Osteoblast (primary cell): ENCODE measurements at places on chromosomes 12 and 14. TPM values are rescaled to one million over a fixed set of nuclear protein-coding genes. Genes with fewer than 3 reads are reported as not detected.

KCNJ8 gene
- 5.1 and 9.1 TPM in 2 replicates for total RNA-seq

CLEC4C gene
- not detected in 2 replicates for total RNA-seq

KIF5A gene
- 0.29 and 0.36 TPM in 2 replicates for total RNA-seq

SLCO1B3 gene
- total RNA-seq: not detected in 2 replicates

KRT80 gene
- 0.59 and 0.72 TPM in 2 replicates for total RNA-seq

SLC17A8 gene
- total RNA-seq: not detected in 2 replicates

WBP11 gene
- 10.3 and 19.5 TPM in 2 replicates for total RNA-seq

PIK3C2G gene
- not detected in 2 replicates for total RNA-seq

AKAP3 gene
- 1.5 and 2.2 TPM in 2 replicates for total RNA-seq

KRT72 gene
- not detected in 2 replicates for total RNA-seq

HOXC9 gene
- total RNA-seq: 8.3 and 11.6 TPM in 2 replicates

KCNK13 gene
- not detected in 2 replicates for total RNA-seq

CIPC gene
- 15.9 and 16.6 TPM in 2 replicates for total RNA-seq

PTGDR gene
- 1.4 and 1.5 TPM in 2 replicates for total RNA-seq

GPR162 gene
- total RNA-seq: 1.4 and 5.0 TPM in 2 replicates

CCDC38 gene
- total RNA-seq: under 0.01 TPM in 2 replicates

INSM2 gene
- not detected in 2 replicates for total RNA-seq

TNFAIP2 gene
- 41.3 and 60.1 TPM in 2 replicates for total RNA-seq

PLEKHG7 gene
- total RNA-seq: not detected in 2 replicates

ADIPOR2 gene
- total RNA-seq: 32.2 and 33.0 TPM in 2 replicates

PIWIL1 gene
- total RNA-seq: not detected in 2 replicates

CHGA gene
- total RNA-seq: not detected in 2 replicates

NFATC4 gene
- 101 and 107 TPM in 2 replicates for total RNA-seq
